ENCODE measurements at places on chromosomes 1 and 21. TPM values are rescaled to one million over a fixed set of nuclear protein-coding genes. Genes with fewer than 3 reads are reported as not detected.

Gene HCN3
- 6.4 TPM for total RNA-seq

Gene GBP6
- not detected for total RNA-seq

Gene IL6R
- 3.1 TPM for total RNA-seq

Gene SOX13
- total RNA-seq, result 28.7 TPM

Gene CFAP107
- not detected for total RNA-seq

Gene GSTM4
- 4.5 TPM for total RNA-seq

Gene HSD3B2
- not detected for total RNA-seq

Gene ADORA1
- total RNA-seq, result 0.89 TPM

DNA sequence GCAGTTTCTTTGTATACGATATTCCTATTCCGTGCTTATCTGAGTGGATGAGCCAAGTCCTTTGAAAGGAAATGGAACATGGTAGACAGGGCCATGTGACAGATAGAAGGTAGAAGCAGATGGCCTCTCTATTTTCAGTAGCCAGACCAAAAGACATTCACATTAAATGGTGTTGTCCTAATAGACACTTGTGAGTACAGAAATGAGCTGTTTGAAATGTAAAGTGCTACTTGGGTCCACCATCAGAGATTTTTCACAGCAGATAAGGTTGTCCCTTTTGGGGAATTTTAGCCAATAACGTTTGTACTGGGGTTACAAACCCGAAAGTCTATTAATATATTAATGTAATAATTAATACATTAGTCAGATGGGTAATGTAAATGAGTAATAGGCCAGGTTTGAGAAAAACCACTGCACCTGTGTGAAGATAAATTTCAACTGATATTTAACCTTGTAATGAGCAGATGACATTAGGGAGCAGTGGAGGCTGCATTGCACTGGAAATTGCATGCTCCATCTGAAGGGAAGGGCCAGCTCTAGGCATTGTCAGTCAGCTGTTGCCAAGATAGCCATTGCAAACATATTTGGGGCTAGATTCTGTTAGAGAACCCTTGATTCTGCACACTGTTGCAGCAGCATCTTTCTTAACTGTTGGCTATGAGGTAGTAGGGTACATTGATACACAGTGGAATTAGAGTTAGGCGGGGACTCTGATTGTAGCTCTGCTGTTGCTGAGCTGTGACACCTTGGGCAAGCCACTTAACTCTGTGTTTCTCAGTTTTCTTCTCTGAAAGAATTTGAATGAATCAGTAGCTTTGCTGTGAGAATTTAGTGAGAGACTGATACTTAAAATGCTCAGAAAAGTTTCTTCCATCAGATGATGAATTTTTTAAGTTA is 43.8 kb downstream of the FGGY start:
- DNase-seq, result no peak

DNA sequence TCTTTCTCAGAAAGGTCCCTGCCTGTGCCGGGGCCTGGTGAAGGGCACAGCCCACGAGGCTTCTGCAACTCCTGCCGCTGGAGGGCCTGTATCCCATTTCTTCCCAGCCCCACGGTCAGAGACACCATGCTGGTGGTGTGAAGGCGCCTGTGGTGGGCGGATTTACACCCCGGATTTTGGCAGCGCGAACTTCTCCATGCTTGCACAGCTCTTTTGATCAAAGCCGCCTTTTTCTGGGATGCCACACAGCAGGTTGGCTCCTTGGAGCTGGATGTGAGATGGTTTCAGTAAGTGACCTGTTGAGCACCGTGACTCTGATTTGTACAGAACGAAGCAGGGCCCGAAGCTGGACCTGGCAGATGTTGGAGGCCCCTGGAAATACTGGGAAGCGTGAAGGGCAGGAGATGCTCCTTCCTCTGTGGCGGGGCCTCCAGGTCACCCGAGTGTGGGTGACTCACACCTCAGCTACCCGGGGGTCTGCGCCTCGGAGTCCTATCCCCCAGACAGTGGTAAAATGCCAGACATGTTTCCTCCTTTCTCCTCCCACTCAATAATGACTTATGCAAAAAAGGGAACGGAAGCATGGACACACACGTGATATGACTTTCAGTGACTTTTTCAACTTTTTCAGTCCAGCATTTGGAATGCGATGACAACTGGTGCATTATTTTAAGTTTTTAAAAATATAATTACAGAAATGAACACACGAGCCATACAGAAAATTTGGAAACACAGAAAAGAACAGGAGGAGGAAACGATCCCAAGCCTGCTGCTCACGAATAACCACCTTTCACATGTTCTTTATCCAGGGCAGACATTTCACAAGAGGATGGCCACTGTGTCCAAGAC is 9.0 kb downstream of the UMODL1 start:
- DNase-seq, result no peak

- DNase-seq, result no peak
Observed at GRCh38 chr1:23610677-23611076, 51.4 kb upstream of the ID3 start.

GRCh38 chr1:245485996-245486395 is 331.2 kb downstream of the KIF26B start:
- DNase-seq, result no peak

- DNase-seq, result no peak
Observed at GRCh38 chr1:76281306-76281705, 206.8 kb downstream of the ST6GALNAC3 start.

DNA sequence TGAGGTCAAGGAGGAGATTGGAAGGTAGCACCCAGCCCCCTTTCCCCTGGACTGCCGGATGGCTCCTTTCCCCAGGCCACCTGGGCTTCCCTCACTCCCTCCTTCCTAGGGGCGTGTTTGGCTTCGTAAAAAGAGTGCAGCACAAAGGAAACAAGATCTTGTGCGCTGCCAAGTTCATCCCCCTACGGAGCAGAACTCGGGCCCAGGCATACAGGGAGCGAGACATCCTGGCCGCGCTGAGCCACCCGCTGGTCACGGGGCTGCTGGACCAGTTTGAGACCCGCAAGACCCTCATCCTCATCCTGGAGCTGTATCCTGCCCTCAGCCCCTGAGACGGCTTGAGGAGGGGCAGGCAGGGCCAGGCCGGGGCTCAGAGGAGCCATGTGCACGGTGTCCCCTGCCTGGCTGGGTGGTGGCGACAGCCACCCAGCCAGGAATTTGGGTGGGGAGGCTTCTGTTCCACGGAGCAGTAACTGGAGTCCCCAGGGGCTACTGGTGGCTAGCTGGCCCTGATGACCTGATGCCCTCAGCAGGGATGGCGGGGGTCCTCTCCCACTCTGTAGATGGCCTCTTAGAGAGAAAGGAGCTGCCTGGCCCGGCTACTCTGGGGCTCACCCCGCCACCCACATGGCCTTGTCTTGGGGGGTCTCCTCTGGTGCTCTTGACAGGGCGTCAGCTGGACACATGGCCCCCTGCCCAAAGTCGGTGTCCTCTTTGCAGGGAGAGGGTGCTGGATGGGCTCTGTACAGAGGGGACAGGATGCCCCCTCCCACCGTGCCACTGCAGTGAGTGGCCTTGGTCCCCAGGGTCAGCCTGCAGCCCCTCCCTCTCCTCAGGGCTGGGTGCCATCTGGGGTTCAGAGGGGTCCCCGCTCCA is 39.5 kb downstream of the TRIM11 start:
- no peak for DNase-seq

- no peak for DNase-seq
Observed at GRCh38 chr1:212944229-212944901, 6.0 kb upstream of the VASH2 start.

DNA sequence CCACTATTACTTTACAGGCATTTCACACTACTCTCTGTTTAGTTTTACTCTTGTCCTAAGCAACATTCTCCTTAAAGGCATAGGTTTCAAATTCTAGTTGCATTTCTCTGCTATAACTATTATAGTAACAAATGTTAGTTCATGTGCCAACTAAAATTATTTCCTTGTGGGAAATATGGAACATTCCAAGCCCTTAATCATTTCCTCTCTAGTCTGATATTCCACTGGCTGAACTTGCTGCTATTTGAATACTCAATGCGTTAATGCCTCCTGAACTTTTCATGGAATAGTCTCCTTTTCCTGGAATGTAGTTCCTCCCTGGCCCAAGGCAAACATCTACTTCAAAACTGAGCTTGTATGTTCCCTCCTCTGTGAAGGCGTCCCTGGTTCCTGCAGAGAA is 19.3 kb upstream of the TBX19 start:
- no peak for DNase-seq

DNA sequence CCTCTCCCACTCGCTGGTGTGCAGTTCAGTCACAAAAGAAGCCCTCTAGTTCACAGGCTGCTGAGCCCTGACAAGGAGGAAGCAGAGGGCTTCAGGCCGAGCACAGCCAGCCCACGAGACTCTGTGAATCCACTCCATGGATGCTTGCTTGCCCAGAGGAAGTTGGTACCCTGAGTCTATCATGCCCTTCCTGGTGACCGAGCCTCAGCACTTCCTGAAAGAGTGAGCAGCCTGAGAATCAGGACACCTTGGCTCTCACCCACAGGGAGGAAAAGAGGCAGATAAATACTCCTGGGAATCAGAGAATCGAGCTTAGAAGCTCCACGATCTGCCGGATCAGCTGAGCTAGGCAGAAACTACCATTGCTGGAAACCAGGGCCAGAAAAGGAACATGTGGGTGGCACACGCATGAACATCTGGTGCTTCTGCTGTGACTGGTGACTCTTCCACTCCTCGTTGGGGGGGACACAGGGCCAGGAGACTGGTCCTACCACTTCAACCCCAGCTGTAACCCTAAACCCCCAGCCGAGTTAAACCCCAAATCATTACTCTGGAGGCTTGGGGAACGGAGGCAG is 376.3 kb upstream of the CAMK1G start:
- no peak for DNase-seq

GRCh38 chr1:210455840-210456603 is 127.3 kb downstream of the HHAT start:
- no peak for DNase-seq

- DNase-seq, result no peak
Observed at GRCh38 chr1:200487650-200488049, 77.8 kb upstream of the ZNF281 start.

- DNase-seq, result no peak
Observed at GRCh38 chr1:213852107-213852506, 135.7 kb upstream of the PROX1 start.

GRCh38 chr1:58574816-58575215 is 2.2 kb downstream of the TACSTD2 start:
- no peak for DNase-seq

GRCh38 chr1:14930247-14930965 is 223.1 kb upstream of the TMEM51 start:
- DNase-seq, result no peak

GRCh38 chr1:150622303-150622975 is 7.0 kb downstream of the ENSA start:
- DNase-seq, result no peak

GRCh38 chr1:31264790-31265386 is 25.2 kb upstream of the NKAIN1 start:
- DNase-seq, result no peak

- DNase-seq, result no peak
Observed at GRCh38 chr1:198201956-198202784, 45.4 kb downstream of the NEK7 start.

DNA sequence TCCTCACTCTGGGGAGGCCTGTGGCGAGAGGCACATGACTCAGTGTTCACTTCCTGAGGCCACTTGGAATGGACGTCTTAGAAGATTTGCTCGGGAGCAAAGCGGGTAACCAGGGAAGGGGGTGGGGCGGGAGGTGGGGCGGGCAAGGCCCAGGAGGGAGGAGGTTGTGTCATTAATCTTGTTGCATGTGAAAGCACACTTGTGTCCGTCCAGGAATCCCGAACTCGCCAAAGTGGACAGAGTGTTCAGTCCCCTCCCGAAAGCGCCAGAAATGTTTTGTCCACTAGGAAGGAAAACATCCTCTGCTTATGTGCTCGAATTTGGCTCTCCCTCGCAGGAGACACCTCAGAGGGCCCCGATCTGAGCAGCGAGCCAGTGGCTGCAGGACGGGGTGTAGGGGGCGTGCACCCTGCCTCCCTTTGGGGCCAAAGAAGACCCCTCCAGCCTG is 84.2 kb downstream of the SPSB1 start:
- DNase-seq, result no peak

DNA sequence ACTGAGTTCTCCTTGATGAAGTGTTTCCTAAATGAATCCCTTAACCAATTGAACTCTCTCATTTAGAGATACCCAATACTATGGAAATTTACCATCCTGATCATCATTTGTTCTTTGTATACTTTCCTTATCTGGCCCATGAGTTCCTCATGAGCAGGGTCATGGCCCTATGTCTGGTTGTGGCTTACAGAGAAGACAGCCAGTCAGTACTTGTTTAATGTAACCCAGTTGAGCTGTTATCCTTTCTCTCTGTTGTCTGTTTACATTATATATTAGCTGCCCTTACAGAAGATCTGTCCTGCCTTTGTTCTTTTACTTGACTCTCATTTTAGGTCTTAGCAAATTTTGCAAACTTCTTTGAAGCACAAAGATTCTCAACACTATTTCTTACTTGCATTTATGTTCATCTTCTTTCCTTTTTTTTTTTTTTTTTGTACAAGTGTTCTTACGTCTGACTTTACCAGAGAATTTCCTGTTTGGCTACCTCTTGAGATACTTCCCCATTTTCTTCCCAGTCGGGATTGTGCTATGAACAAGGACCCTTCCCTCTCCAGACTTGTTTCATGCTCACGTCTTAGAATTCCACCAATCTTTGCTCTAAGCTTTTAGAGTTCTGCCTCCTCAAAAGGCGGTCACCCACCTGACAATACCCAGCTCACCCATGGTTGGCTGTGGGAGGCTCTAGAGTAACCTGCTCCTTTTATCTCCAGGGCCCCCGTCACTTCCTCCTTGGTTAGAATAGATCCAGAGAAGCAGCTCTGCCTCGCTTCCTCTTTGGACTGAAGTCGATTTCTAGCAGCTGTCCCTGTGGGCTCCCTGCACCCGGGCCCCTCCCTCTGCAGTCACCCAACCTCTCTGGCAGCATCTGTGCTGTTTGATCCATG is 53.6 kb upstream of the RUNX1 start:
- no peak for DNase-seq

GRCh38 chr1:2269193-2269921 is 41.2 kb downstream of the SKI start:
- DNase-seq, result no peak

DNA sequence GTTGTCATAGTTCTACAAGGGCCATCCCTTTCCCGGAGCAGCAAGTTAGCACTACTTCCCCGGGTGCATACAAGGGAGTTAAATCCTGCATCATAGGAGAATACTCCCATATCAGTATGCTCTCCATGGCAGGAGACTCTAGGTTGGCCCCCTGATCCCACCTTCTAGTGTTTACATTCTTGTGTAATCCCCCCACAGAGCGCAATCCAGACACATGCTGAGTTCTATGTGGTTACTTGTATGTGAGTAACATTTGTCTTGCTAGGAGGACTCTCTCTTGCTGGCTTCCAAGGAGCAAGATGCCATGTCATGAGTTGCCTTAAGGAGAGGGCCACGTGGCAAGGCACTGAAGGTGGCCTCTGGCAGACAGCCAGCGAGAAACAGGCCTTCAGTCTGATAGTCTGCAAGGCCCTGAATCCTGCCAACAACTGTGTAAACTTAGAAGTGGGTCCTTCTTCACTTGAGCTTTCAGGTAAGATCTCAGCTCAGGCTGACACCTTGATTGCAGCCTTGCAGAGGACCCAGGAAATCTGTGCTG is 155.3 kb downstream of the CDC7 start:
- DNase-seq, result no peak

DNA sequence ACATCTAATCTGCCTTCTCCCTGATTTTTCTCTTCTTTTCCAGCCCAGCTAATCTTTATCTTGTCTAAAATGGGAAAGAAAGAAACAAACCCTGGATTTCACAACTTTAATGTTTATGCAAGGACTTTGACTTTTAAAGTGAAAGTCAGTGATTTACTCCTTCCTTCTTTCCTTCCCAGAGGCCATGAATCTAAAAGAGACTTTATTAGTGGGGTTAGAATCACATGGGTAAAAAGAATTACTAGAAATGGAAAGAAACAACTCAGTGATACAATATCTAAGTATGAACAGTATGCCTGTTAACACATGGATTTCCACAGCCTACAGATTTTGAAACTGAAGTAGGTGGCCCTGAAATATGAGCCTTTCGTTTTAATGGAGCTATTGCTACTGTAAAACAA is 59.8 kb upstream of the KCNK2 start:
- DNase-seq, result no peak

Measured in HT-29 (cell line).